NCI-H526 treated with DMSO at 0.1 percent for 48 hours (cell line): ENCODE measurements at places on chromosomes 1 and 21.
A peak's percentile ranks its signal among the peaks of the same experiment; 100 is the strongest.

DNA sequence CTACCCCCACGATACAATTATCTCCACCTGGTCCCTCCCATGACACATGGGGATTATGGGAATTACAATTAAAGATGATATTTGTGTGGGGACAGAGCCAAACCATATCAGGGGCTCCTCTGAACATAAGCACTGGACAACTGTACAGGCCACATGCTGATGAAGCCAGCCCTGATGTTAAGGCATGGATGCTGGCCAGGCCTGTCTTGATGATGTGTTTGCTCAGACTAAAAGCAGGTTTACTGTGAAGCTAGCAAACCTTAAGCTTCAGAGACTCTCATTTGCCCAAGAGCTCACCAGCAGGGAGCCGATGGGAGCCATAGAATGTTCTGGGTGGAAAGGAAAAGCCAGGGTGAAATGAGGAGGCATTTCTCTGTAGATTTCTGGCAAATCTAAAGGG is 135.3 kb upstream of the KCNK1 start:
- DNase-seq: no peak

DNA sequence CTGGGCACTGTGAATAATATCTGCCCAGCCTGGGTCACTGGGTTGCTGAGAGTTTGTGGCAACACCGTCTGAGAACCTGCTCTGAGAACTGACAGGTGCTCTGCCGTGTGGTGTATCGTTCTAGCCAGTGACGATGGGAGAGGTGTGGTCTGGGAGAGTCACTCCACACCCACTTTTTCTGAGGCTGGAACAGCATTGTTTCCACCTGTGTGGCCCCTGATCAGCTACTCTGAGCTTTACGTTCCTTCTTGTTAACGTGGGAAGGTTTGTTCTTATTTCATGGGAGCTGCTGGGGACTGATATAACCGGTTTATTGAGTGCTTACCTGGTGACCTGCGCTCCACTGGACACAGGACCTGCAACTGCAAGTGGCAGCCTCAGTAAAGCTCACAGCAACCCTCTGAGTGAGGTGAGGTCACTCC is 34.8 kb upstream of the TENT5C start:
- DNase-seq: no peak

- no peak for DNase-seq
Observed at GRCh38 chr1:156549831-156550230, 22.5 kb downstream of the IQGAP3 start.

GRCh38 chr1:227006226-227006796 is 66.2 kb downstream of the COQ8A start:
- no peak for DNase-seq

DNA sequence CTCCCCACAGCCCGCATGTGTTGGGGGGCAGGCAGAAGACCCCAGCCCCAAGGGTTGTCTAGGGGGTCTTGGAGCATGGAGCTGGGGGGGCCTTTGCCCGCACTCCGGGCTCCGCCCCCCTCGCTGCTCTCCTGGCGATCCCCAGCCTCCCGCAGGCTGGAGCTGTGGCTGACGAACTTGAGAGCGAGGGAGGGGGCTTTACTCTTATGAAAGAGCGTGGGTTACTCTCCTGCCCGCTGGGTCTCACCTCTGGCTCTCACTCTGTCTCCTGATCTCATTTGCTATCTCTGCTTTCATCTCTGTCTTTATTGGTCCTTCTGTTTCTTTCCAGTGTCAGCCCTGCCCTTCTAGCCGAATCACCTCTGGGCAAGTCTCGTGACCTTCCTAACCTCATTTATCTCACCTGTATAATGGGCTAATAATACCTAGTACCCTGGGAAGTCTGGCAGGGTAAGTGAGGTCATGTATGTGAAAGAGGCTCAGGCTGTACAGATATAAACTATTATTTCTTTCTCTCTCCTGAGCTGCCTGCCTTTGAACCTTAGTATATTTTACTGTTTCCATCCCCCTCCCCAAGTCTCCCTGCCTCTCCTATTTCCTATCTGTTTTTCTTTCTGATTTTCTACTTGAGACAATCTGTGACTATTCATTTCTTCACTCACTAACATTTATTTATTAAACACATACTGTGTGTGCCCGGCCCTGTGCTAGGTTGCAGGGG is 731 bp downstream of the EFNA4 start:
- peak; percentile 81 for DNase-seq

DNA sequence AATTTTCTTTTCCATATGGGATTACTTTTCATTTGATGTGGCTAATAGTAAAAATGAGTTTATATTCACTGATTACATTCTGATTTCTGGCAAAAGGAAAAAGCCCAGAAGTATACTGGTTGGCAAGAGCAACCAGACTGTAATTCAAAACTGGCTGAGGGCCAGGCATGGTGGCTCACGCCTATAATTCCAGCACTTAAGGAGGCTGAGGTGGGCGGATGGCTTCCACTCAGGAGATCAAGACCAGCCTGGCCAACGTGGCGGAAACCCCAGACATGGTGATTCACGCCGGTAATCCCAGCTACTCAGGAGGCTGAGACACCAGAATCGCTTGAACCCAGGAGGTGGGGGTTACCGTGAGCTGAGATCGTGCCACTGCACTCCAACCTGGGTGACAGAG is 14.5 kb downstream of the SYT11 start:
- DNase-seq: no peak

DNA sequence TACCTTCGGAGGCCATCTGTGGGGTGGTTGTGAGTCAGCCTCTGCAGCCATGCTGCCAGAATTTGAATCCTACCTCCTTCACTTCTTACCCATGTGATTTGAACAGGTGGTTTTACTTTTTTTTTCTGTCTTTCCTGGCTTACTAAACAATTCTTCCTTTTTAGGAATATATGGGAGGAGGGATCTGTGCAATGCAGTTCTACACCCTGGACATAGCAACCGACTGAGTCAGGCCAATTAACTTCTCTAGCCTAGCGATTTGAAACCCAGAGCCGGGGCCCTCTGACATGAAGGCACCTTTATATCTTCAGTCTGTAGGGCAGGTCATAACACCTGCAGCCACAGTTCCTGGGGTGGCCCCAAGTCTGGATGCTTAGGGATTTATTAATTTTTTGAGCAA is 83.6 kb downstream of the ST6GALNAC3 start:
- DNase-seq: no peak

- no peak for DNase-seq
Observed at GRCh38 chr1:151828921-151829320, 2.7 kb downstream of the RORC start.

GRCh38 chr1:7048395-7048794 is 263.1 kb downstream of the CAMTA1 start:
- DNase-seq: no peak

DNA sequence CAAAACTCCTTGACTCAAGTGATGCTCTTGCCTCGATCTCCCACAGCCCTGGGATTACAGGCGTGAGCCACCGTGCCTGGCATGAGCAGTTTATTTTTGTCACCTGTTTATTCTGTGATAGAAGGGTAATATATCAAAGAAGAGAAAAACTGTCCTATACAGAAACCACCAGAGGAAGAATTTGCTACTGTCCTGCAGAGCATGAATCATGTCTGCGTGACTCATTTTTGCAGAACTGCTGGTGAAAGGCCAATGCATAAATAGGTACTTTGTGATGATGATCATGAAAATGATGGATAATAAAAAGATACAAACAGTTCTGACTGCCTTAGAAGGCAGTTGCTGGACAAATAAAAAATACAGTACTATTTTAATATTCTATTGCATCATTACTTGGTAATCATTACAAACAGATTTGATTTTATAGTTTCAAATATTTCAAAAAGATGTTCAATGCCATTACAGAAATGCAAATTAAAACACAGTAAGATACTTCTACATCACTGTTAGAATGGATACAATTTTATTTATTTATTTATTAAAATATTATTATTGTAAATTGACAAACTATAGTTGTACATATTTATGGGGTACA is 26.5 kb downstream of the RIPPLY3 start:
- DNase-seq: no peak

DNA sequence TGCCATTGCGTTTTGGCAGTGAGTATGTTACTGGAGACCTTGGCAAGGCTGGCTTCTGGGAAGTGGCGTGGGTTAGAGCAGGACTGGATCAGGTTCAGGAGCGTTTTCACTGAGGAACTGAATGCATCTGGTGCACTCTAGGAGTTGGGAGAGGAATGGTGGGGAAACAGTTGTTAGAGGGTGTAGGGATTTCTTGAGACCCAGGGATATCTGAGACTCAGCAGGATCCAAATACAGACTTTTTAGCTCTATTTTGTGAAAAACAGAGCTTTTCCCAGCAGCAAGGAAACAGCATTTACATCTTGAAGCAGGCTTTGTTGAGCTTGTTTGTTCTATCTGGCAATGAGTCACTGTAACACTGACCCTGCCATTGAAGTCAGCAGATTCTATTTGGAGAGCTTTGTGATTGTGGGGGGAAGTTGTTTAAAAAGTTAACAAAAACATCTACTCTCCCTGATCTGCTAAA is 56.9 kb upstream of the NRIP1 start:
- DNase-seq: no peak

DNA sequence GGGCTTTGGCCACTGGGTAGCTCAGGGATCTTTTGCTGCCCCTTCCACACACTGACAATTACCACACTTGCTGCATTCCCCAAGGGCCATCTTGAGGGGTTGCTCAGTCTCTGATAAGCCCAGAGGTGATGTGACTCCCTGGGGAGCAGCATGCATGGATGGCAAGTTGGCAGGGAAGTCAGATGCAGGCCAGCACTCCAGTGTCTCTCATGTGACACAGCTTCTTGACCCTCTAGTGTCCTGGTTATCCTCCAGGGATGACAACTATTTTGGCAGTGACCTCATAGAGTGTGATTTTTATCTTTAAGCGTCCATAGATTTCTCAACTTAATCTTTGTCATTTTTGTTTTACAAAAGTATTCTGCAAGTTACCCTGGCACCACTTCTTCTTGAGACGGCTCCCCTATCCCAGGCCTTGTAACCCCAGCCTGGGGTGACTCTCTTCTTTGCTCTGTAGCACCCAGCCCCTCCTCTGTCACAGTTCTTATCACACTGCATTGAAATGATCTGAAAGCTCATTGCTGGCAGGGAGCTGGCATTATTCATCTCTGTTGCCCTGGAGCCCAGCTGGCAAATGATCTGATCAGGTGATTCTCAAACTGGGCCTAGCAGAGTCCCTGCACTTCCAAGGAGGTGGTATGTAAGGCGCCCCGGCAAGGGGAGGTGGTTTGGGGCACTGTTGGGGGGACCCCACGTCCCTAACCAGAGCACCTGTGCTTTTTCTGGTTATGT is 72.6 kb downstream of the TENT5C start:
- no peak for DNase-seq

- DNase-seq: no peak
Observed at GRCh38 chr1:89604414-89604735, 28.5 kb upstream of the LRRC8C start.

DNA sequence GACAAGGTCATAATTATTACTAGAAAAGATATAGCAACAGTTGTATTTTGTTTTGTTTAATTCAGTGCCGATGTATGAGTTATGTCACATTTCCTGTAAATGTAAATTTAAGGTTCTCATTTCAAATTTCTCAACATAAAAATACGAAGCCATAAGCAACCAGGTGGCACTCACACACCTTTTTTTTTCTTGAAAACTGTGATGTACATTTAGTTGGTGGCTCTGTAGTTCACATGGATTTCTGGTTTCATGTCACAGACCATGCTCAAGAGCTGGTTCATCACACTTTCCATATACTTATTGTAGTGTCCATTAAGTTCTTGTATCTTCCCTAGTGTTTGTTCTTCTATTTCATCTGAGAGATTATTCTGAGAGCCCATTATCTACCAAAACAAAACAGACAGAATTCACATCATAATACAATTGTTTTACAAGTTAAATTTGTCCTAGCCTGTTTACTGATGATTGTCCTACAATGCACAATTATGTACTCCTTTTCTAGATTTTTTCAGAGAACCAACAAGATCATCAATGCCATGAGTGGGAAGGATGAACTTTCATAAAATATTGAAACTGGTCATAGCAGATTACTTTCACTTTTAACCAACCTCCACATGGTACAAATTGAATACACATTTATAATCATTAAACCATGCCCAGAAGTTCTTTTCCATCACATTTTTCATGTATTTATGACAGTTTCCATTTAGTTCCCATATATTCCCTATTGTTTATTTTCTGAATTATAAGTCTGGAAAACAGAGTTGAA is 17.1 kb downstream of the ATP6V1G3 start:
- DNase-seq: no peak

- DNase-seq: no peak
Observed at GRCh38 chr1:241475671-241476070, 43.9 kb downstream of the FH start.

DNA sequence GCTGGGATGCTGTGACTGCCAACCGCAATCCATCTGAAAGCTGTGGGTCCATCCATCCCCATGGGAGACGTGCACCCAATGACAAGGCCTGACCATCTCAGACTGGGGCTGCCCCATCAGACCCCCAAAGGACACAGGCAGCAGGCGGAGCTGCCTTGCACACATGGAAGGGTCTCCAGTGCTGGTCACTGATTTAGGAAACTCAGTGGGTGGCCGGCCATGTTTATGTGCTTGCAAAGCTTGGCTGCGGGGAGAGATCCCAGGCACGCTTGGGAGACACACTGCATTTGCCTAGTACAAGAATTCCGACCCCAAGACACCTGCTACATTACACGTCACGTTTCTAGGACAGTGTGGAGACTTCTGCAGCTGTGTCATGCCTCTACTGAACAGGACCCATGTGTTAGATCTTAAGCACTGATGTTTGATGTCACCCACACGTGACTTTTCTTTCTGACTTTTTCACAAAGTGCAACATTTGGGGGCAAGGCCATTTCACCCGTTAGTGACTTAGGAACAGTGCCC is 181.4 kb downstream of the CLIC6 start:
- DNase-seq: no peak

DNA sequence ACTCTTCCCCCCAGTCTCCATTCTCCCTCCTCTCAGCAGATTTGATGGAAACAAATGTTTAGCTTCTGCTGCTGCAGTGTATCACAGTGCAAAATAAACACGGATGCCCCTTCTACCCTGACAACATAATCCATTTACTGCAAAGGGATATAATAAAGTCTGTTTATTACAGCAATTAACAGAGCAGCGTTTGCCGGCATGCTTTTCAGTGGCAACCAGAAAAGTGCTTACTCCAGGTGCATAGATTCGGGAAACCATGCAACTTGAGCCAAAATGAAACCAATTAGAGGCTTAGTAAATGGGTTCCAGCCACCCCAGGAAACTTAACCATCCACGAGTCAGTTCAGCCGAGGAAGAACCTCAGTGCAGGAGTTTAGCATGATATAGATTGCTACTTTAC is 12.9 kb upstream of the LEMD1 start:
- DNase-seq: no peak
